A549 treated with dexamethasone at 1 μM for 4 hours (cell line): ENCODE measurements at places on chromosomes 7 and 10. TPM values are rescaled to one million over a fixed set of nuclear protein-coding genes. Genes with fewer than 3 reads are reported as not detected.

The LLCFC1 gene
- total RNA-seq: not detected in 5 replicates

The DRGX gene
- 0.05 TPM in 2 of 5 replicates, not detected in the others for total RNA-seq

The CNPY1 gene
- not detected in 5 replicates for total RNA-seq

The SNCG gene
- total RNA-seq: 9.6 to 14.3 TPM (median 13.3 TPM) in 5 replicates

The RASA4 gene
- 1.3 to 2.4 TPM (median 1.7 TPM) in 5 replicates for total RNA-seq

The SLC39A12 gene
- not detected in 5 replicates for total RNA-seq

The MACROH2A2 gene
- 24.6 to 28.5 TPM (median 26.8 TPM) in 5 replicates for total RNA-seq

The AKR1B1 gene
- total RNA-seq: 2,060 to 2,330 TPM (median 2,276 TPM) in 5 replicates

The NPFFR1 gene
- total RNA-seq: 0.01 to 0.02 TPM (median 0.01 TPM) in 4 of 5 replicates, not detected in the other

The FUOM gene
- total RNA-seq: 11.3 to 14.6 TPM (median 13.2 TPM) in 5 replicates

The TAF5 gene
- 2.3 to 3.6 TPM (median 3.2 TPM) in 5 replicates for total RNA-seq

The CFAP46 gene
- total RNA-seq: 1.0 to 1.8 TPM (median 1.5 TPM) in 5 replicates

The PMS2 gene
- total RNA-seq: 11.5 to 15.4 TPM (median 14.1 TPM) in 5 replicates

The HTR5A gene
- total RNA-seq: not detected in 5 replicates

The ABCB1 gene
- 0.08 to 0.46 TPM (median 0.12 TPM) in 4 of 5 replicates, not detected in the other for total RNA-seq

The EFCAB10 gene
- 2.4 to 3.4 TPM (median 2.8 TPM) in 5 replicates for total RNA-seq

The CPVL gene
- total RNA-seq: 0.18 to 0.39 TPM (median 0.23 TPM) in 4 of 5 replicates, not detected in the other

The CAV1 gene
- 574 to 718 TPM (median 675 TPM) in 5 replicates for total RNA-seq

The KCNIP2 gene
- total RNA-seq: 0.54 to 0.87 TPM (median 0.70 TPM) in 5 replicates

The PRSS1 gene
- total RNA-seq: not detected in 5 replicates

The ICA1 gene
- total RNA-seq: 0.66 to 1.3 TPM (median 0.97 TPM) in 5 replicates

The GIMAP5 gene
- total RNA-seq: 0.09 TPM in 2 of 5 replicates, not detected in the others

The C10orf53 gene
- not detected in 5 replicates for total RNA-seq

The SPDYE5 gene
- not detected in 5 replicates for total RNA-seq

The GPR37 gene
- total RNA-seq: 0.54 to 0.66 TPM (median 0.59 TPM) in 5 replicates

The GPR22 gene
- not detected in 5 replicates for total RNA-seq

The TCERG1L gene
- total RNA-seq: not detected in 5 replicates

The PARD3 gene
- total RNA-seq: 59.7 to 72.6 TPM (median 66.9 TPM) in 5 replicates

The UNCX gene
- 0.05 to 0.07 TPM (median 0.05 TPM) in 3 of 5 replicates, not detected in the others for total RNA-seq

The CPN1 gene
- 0.19 to 0.54 TPM (median 0.36 TPM) in 5 replicates for total RNA-seq

The SYCE1 gene
- total RNA-seq: not detected in 5 replicates

The TMEM184A gene
- total RNA-seq: 4.1 to 10.4 TPM (median 8.8 TPM) in 5 replicates

The EIF5AL1 gene
- total RNA-seq: 1.6 to 3.6 TPM (median 1.9 TPM) in 5 replicates

The CFAP70 gene
- 0.08 to 0.20 TPM (median 0.14 TPM) in 5 replicates for total RNA-seq

The CHCHD3 gene
- 77.7 to 88.8 TPM (median 83.3 TPM) in 5 replicates for total RNA-seq

The ZC3HAV1L gene
- total RNA-seq: 4.2 to 10.5 TPM (median 8.9 TPM) in 5 replicates

The DEPP1 gene
- 2.4 to 3.4 TPM (median 3.2 TPM) in 5 replicates for total RNA-seq

The IKZF1 gene
- not detected in 5 replicates for total RNA-seq

The TASOR2 gene
- 25.5 to 45.0 TPM (median 40.5 TPM) in 5 replicates for total RNA-seq

The FXYD4 gene
- total RNA-seq: not detected in 5 replicates

The FEZF1 gene
- total RNA-seq: not detected in 5 replicates

The COL26A1 gene
- total RNA-seq: 0.42 to 0.72 TPM (median 0.64 TPM) in 5 replicates

The OR13A1 gene
- 0.04 to 0.05 TPM in 2 of 5 replicates, not detected in the others for total RNA-seq

The USP6NL gene
- 10.8 to 14.7 TPM (median 13.0 TPM) in 5 replicates for total RNA-seq

The SGCE gene
- 47.1 to 52.2 TPM (median 50.4 TPM) in 5 replicates for total RNA-seq

The ARHGAP22 gene
- 3.1 to 4.3 TPM (median 3.5 TPM) in 5 replicates for total RNA-seq

The CTAGE4 gene
- total RNA-seq: 0.05 TPM in 2 of 5 replicates, not detected in the others

The LGI1 gene
- not detected in 5 replicates for total RNA-seq

The PCLO gene
- 0.90 to 1.3 TPM (median 1.1 TPM) in 5 replicates for total RNA-seq

The ZNF722 gene
- not detected in 5 replicates for total RNA-seq
